ENCODE measurements at places on chromosomes 11 and 22.

GRCh38 chr22:43176090-43176489 lies 10.8 kb downstream of the TTLL12 start:
- DNase-seq, result no peak

- peak; percentile 16 for DNase-seq
Observed at GRCh38 chr11:63767565-63768236, 874 bp downstream of the ZFTA start.

GRCh38 chr11:130827451-130828377 lies 88.6 kb downstream of the SNX19 start:
- DNase-seq, result no peak

DNA sequence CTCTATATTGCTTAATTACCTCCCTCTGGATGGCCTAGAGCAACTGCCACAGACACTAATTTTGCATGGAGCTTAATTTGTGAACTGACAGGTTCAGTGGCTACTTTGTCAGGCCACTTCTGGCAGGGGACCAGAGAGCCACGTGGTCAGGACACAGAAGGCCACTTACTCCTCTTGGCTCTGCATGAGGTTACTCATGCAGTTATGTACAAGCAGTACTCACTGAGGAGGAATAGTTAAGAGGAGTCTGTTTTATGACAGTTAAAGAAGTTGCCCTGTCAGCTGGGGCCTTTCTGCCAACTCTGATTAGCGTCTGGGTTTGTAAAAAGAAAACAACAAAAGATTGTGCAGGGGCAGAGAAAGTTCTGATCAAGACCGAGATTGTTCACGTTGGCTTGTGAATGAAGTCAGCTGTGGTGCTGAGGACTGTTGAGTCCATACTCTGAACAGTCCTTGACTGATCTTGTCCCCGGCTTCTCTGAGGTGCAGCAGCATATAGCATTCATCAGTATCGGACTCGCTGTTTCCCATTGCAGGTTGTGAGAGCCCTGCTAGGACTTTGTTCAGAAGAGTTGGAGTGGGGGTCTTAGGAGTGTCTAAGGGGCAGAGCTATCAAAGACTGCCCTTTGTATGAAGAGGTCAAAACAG lies 41.4 kb downstream of the PPFIBP2 start:
- no peak for DNase-seq

GRCh38 chr11:122348659-122349409 lies 232.8 kb upstream of the BLID start:
- DNase-seq, result no peak

- DNase-seq, result no peak
Observed at GRCh38 chr11:1559111-1559951, 12.7 kb downstream of the DUSP8 start.

DNA sequence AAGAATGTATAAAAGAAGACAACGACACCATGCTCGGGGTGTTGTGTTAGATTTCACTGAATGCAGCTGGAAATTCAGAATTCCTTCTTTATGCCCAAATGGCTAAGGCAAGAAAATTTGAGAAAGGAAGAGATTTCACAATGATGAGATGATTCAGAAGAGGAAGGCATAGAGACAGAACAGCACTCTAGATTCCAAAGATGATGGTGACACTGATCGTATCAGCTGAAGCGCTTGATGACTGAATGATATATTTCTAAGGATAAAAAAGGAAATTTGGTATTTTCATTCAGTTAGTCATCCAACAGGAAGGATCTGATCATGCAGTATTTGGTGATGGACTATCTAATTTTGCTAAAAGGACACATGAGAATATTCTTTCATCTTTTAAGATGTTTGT lies 189.2 kb downstream of the EFCAB6 start:
- DNase-seq, result no peak

GRCh38 chr11:49405743-49406142 lies 197.3 kb upstream of the FOLH1 start:
- DNase-seq, result no peak

DNA sequence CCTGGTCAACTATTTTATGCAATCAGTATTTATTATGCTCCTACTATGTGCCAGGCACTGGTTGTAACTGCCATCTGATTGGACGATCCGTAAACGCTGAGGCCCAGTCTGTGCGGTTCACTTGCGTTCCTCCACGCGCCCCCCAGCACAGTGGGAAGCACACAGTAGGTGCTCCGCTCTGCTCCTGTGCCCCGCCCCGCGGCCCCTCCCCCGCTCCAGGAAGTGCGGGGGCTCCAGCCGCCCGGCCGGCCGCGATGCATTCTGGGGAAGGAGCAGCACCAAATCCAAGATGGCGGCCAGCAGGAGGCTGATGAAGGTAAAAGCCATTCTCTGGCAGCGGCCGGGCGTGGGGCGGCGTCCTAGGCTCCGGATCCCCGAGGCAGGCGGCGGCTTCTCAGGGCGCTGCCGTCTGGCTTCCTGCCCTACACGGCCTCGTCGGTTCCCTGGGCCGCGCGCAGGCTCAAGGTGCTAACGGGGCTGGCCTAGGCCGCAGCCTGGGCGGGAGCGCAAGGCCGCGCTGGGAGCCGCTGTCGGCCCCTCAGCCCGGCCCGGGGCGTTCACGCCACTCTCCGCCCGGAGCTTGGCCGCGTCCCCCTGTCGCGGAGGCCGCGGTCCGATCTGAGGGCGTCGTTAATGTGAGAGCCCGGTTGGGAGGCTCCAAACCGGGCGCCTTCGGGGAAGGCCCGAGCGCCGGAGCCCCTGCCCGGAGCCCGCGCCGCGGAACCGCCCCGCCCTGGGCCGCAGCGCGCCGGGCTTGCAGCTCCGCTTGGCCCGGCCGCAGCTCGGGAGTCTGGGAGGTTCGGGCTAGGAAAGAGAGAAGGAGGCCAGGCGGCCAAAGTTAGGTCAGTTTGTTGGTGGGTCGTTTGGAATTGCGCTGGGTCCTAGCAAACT lies at the start of gene UBE2L3:
Gene UBE2L3 (plus strand): TSS at position 259 of the 891 bp plus-strand sequence. CDS start 31 bp downstream, at position 290.
- DNase-seq, result peak; percentile 84

DNA sequence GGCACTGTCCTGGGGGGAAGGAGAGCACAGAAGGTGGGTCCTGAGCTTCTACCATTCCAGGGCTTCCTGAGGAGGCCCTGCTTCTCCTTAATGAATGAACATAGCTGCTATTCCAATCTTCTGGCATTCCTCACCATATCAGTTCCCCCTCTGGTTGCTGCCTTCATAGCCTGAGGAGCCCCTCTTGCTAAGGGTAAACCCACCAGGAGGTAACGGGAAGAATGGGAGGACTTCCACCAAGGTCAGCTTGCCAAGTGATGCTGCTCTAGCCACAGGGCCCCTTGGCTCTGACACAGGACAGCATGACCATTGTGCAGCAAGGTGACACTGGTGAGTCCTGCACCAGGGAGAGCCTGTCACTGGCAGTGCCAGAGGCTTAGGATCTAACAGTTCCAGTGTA lies 1022.5 kb downstream of the TBC1D22A start:
- DNase-seq, result no peak

GRCh38 chr22:28923826-28924732 lies 40.7 kb downstream of the ZNRF3 start:
- no peak for DNase-seq

DNA sequence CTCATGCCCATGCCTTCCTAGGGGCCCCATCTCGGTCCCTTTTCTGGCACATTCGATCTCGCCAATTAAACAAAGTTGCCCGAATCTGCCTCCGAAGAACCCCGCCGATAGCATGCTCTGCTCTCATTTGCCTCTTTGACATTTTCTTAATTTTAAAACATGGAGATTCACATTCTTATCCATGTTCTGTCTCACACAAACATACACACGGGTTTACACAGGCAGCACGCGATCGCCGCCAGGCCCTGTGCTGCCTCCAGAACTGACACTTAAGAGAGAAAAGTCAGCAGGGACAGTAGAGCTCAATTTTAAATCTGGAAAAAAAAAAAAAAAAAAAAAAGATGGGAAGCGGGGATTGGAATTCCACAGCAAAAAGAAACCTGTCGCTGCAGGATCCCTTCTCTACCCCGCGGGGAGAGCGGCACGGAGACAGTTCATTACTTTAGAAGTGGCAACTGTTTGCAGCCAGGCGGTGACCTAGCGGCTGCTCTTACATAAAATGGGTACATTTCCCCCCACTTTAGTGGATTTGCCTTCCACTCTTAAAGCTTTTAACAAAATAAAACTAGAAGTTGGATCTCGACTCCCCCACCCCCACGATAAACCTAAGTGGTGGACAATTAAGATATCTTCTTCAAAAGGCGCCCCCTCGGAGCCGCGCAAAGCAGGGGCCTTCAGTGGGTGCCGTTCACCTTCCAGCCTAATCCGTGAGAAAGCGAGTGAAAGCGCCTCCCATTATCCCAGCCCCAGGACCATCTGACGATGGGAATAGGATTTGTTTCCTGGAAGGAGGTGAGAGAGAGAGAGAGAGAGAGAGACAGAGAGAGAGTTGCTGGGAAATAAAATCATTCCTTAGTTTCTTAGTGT lies 13.7 kb downstream of the PAX6 start:
- no peak for DNase-seq

DNA sequence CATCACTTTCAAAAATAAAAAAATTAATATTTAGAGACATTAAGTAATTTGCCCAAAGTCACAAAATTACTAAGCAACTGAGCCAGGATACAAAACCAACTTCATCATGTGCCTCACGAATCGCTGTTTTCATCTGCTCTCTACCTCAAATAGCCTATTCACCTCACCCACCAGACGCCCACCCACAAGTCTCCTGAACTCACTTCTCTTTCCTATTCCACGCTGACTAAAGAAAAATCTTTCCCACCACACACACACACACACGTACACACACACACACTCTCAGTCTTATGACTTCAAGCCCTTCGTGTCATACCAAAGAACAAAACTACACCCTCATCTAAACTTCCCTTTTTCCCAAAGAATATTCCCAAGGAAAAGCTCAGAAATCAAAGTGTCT lies 2.2 kb downstream of the OR8B12 start:
- DNase-seq, result no peak

- no peak for DNase-seq
Observed at GRCh38 chr11:111554532-111554931, 14.0 kb downstream of the LAYN start.

DNA sequence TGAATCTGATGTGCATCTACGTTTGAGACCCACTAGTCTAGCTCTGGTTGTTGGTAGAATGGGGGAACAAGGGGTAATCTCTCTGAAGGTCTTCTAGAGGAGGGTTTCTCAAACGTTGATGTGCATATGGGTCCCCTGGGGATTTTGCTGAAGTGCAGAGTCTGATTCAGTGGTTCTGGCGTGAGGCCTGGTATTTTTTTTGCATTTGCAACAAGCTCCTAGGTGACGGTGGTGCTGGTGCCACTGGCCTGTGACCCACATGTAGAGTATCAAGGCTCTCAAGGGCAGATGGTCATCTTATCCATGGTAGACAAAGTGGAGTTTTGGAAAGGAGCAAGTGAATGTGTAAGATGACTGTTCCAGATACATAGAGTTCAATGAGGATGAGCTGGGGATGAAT lies 97.1 kb downstream of the CEP164 start:
- no peak for DNase-seq

- DNase-seq, result no peak
Observed at GRCh38 chr11:68905421-68906360, 2.0 kb downstream of the IGHMBP2 start.

DNA sequence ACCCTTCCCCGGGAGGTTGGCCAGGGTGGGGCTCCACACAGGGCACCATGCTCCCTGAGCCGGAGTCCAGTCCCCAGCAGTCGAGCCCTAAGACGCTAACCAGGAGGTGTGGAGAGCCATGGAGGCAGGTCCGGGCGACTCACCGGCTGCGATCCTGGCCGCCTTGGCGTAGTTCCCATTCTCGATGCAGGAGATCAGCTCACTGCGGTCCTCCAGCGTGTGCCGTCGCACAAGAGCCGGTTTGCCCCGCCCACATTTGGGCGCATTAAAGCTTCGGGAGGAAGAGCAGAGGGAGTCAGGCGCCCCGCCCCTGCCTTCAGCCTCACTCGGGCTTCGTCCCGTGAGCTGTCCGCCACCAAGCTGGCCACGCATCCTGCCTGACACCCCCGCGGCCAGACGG lies 50.8 kb downstream of the BRD1 start:
- no peak for DNase-seq

- DNase-seq, result no peak
Observed at GRCh38 chr22:44920183-44920582, 89.6 kb downstream of the PHF21B start.
